Fibroblast of the aortic adventitia (primary cell): ENCODE measurements at places on chromosomes 12 and 14.

GRCh38 chr12:80702889-80703805 is 4.3 kb upstream of the MYF6 start:
- DNase-seq: peak; percentile 28

DNA sequence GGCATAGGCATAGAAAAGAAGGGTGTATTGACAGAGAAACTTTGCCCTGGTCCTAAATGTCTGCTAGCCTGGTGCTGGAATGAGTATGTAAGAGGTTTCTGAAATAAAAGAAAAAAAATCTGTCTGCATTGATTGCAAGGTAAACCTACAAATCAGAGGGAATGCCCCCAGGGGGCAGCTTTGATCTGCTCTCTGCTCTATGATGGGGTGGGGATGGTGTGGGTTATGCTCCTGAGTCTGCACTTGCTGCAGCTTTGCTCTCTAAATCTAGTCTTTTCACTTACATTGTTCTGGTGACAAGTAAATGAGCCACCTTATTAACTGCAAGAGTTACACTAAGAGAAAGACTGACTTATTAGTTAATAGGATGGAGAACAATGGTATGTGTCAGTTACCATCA is 468.4 kb upstream of the STXBP6 start:
- no peak for DNase-seq

- DNase-seq: peak; percentile 72
Measured at GRCh38 chr14:51520087-51520486, 131.6 kb upstream of the FRMD6 start.

DNA sequence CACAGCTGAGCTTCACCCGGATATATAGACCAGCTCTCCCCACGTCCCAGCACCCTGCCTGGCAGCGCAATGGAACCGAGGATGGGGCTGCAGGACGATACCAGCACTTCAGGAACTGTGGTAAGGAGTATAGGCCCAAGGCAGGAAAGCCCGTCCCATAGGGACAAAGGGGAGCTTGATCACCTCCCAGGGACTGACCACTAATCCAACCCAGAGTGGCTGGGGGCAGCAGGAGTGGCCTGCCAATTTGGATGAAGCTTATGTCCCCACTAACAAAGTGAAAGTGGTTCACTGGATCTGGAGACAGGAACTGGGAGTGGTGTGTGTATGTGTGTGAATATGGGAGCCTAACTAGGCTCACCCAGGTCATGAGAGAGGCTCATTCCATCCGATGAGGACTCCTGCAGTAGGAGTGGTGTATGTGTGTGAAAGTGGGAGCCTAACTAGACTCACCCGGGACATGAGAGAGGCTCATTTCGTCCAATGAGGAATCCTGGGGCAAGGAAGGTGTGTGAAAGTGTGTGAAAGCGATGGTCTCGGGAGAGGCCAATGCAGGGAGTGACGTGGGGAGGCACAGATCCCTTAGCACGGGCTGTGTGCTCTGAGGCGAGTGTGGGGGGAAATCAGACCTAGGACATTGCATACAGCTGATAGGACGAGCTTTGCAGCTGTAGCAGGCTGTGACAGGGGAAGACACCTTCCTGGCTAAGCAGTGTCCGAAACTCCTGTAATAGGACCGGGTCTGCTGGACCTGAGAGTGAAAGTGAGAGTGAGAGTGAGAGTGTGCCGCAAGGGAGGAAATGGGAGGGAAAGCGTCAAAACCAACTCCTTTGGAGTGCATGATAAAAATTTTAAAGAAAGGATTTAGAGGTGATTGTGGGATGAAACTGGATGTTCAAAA is 25.7 kb downstream of the KLRK1 start:
- DNase-seq: peak; percentile 41

DNA sequence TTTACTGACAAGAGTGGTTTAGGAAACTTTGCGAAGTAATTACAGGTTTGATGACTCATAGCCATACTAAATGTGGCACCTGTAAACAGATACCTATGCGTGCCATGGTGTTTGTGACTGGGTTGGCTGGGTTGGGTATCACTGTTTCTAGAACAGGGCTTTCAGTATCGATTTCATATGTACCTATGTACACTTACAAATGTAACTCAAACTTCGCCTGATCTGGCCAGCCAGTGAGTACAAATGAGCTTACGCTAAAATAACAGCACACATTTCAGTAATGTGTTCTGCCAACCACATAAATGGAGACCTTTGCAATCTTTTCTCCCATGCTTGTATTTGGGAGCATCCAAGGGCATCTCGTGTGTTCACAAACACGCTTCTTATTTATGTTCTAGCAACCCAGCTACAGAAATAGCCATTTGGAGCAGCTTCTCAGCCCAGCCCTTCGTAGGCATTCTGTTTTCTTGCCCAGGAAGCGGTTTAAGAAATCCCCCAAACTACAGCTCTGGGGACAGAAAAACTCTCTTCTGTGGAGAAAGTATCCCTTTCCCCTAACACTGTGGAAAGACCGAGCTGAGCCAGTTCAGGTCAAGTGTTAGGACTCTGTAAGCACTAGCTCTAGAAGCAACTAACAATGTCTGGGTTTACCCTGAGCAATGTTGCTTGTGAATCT is 42.3 kb upstream of the MDM1 start:
- no peak for DNase-seq

DNA sequence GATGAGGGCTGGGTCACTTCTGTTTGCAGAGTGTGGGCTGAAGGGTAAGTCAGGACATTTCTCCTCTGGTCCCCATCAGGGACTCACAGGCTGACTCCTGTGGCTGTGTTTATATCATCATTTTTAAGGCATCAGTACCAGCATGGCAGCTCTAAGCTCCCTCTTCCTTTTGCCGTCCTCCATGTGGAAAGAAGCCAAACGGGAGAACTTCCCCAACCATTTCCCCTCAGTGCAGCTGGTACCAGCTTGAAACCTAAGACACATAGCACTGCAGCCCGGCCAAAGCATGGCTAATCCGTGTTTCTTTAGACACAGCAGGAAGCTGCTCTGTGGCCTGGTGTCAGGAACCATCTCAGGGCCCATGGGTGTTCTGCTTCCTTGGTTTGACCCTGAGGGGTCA is 31.9 kb upstream of the ATP2A2 start:
- DNase-seq: no peak

- no peak for DNase-seq
Measured at GRCh38 chr12:132142679-132143335, 1.3 kb downstream of the DDX51 start.

DNA sequence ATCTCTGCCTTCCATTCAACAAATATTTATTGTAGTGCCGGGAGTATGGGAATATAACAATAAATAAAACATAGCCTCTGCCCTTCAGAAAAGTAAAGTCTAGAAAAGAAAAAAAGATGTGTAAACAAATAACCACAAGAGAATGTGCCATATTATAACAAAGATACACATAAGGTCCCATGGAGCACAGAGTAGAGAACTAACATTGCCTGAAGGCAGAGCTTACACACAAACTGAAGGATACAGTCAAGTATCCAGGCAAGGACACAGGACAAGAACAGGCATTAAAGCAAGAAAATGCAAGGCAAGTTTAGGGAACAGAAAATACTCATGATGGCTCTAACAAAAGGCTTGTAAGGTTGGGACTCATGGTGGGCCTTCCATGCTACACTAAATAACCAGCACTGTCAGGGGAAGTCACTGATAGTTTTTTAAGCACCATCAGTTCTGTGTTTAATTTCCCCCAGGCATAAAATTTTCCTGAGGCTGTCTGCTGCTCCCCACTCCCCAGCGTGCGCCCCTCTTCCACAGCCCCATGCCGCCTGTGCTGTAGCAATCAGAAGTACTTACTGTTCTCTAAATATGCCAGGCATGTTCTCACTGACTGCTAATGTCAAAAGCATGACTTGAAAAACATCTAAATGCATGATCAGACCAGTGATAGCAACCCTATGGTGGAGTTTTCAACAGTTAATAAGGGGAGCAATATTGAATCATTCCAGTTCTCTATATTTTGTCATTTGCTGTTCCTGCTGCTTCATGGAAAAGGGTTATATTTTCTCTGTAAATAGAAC is 77.8 kb downstream of the ANKS1B start:
- no peak for DNase-seq

DNA sequence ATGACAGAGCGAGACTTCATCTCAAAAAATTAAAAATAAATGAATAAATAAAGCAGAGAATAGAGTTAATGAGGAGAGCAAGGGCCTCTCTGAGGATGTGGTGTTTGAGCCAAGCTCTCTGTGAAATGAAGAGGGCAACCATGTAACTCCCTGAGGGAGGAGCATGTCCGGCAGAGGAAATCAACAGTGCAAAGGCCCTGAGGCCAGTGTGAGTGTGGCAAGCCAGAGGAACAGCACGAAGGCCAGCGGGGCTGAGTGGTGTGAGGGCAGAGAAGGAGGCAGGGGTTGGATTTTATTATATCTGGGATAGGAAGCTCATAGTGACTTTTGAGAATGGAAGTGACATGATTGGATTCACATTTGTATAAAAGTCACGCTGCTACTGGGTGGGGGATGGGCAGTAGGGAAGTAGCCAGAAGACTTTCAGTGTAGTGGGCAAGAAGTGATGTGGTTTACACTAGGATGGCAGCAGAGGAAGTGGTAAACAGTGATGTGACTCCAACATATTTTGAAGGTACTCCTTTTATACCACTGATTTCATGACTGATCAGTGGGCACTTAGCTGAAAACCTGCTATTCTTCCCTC is 10.3 kb upstream of the LRP1-AS start:
- no peak for DNase-seq

GRCh38 chr14:38490273-38490672 is 234.4 kb upstream of the CLEC14A start:
- DNase-seq: no peak

GRCh38 chr14:64681796-64682710 is 22.2 kb upstream of the PLEKHG3 start:
- peak; percentile 89 for DNase-seq

DNA sequence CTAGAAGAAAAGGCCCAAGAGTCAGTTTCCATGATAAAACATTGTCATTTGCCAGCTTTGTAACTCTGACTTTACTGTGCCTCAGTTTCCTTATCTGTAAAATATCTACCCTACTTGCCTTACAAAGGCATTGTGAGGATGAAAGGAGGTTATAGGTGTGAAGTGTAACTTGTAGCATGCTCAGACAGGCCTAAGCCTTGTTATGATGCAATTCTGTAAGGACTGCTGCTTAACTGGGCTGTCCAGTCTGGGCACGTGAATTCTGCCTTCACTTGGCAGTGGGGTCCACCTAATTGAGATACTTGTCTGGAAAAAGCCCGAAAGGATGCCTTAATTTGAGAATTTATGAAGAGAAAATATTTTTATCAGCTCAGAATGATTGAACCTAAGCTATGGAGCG is 114.5 kb upstream of the DYRK2 start:
- DNase-seq: no peak

GRCh38 chr12:109763201-109763841 is 49.7 kb downstream of the FAM222A start:
- peak; percentile 35 for DNase-seq

GRCh38 chr12:131795064-131795463 is 33.1 kb upstream of the MMP17 start:
- DNase-seq: no peak

- peak; percentile 52 for DNase-seq
Measured at GRCh38 chr14:74988131-74988530, 14.6 kb upstream of the EIF2B2 start.

- no peak for DNase-seq
Measured at GRCh38 chr14:57060276-57060955, 208.3 kb downstream of the EXOC5 start.

GRCh38 chr12:59637692-59638070 is 41.9 kb downstream of the SLC16A7 start:
- peak; percentile 43 for DNase-seq

- DNase-seq: no peak
Measured at GRCh38 chr14:64928239-64929013, 14.1 kb downstream of the GPX2 start.

- peak; percentile 68 for DNase-seq
Measured at GRCh38 chr12:65740873-65741600, 83.2 kb upstream of the HMGA2 start.

DNA sequence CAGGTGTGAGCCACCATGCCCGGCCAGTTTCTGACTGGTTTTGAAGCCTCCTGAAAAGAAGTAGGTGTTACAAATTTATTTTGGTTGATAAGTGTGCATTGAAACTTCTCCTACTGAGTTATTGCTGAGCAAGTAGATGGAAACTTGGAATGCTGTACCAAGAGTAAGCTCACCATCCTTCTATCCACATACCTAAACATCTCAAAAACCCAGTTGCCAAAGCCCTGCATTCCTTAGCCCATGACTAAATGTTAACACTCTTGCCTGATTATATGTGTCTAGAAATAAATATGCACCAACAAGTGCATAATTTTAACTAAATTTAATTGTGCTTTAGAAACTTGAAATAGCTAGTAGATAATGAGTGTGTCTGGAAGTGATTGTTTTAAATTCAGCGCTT is 357.8 kb downstream of the DUSP6 start:
- peak; percentile 51 for DNase-seq

DNA sequence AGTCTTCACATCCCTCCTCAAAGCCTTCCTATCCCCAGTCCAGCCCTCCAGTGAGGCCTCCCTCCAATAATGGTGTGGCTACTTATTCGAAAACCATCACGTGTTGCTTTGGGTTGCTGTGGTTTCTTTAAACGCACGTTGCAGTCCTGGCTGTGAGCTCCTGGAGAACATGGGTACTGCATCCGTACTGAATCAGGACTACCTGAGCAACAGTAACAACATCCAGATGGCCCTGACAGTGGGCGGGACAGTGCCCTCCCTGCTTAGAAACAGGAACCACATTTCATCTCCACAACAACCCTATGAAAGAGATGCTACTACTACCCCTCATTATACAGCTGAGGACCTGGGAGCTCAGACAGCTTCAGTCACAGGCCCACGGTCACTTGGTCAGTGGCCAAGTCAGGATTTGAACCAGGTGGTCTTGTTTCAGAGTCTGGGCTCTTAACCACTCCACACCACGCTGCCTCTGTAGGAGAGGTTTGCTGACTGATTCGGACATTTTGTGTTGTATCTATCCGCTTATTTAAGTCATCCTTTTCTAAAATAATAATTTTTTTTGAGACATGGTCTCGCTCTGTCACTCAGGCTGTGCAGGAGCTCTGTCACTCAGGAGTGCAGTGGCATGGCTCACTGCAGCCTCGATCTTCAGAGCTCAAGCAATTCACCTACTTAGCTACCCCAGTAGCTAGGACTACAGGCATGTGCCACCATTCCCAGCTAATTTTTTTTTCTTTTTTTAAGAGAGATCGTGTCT is 104.8 kb downstream of the DPF3 start:
- no peak for DNase-seq

DNA sequence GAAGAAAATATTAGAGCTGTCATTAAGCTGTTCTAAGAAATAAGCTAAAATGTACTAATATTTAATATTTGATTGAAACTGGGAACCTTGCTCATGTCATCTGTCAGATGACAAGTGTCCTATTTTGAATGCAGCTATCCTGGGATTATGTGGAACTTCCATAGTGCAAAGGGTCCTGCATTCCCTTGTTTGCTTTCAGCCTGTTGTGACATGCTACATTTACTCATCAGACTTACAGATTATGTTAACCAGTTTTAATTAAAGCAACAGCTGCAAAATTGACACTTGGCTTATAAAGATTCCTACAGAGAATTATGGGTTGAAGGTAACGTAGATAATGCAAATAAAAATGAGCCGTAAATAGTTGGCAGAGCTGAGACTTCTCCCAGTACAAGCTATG is 458.4 kb upstream of the RGS6 start:
- no peak for DNase-seq
